ENCODE measurements at places on chromosomes 7 and 10. TPM values are rescaled to one million over a fixed set of nuclear protein-coding genes. Genes with fewer than 3 reads are reported as not detected.

Gene TMEM184A
- 0.33 TPM for total RNA-seq

Gene NEUROG3
- not detected for total RNA-seq

Gene PTER
- 5.3 TPM for total RNA-seq

Gene NSMCE4A
- 40.5 TPM for total RNA-seq

Gene GRM8
- not detected for total RNA-seq

Gene SFRP5
- not detected for total RNA-seq

Gene EN2
- not detected for total RNA-seq

Gene MIOS
- 24.0 TPM for total RNA-seq

Gene STEAP1B
- total RNA-seq, result 37.2 TPM

Gene ODAD2
- total RNA-seq, result 0.98 TPM

Gene ECHDC3
- total RNA-seq, result 1.3 TPM

Gene GPR15LG
- not detected for total RNA-seq

Gene WDFY4
- 1.3 TPM for total RNA-seq

Gene GPR85
- total RNA-seq, result 2.8 TPM

Gene C10orf53
- total RNA-seq, result not detected

Gene GLUD1
- 166 TPM for total RNA-seq

Gene SUFU
- 6.9 TPM for total RNA-seq

Gene RPEL1
- total RNA-seq, result 0.33 TPM

Gene CALHM3
- not detected for total RNA-seq

Gene ST8SIA6
- 8.5 TPM for total RNA-seq

Gene PLAU
- total RNA-seq, result 51.2 TPM

Gene MARVELD1
- 54.4 TPM for total RNA-seq

Gene ANKRD22
- not detected for total RNA-seq

Gene OPN4
- total RNA-seq, result not detected

Gene HYAL4
- total RNA-seq, result 0.86 TPM

Gene WASL
- 19.6 TPM for total RNA-seq

Gene MSS51
- 1.6 TPM for total RNA-seq

Gene PIK3CG
- total RNA-seq, result 17.3 TPM

Gene ZNF438
- 9.8 TPM for total RNA-seq

Gene CHPF2
- total RNA-seq, result 91.5 TPM

Gene PNLIPRP2
- not detected for total RNA-seq

Gene TSC22D4
- total RNA-seq, result 51.3 TPM

Gene CREB5
- total RNA-seq, result 5.9 TPM

Gene PRSS1
- not detected for total RNA-seq

Gene JAKMIP3
- not detected for total RNA-seq

Gene MEIG1
- total RNA-seq, result not detected

Gene FFAR4
- not detected for total RNA-seq

Gene CTBP2
- total RNA-seq, result 99.6 TPM

Gene KIF11
- 13.7 TPM for total RNA-seq

Gene NME8
- total RNA-seq, result not detected

Gene PDE6C
- not detected for total RNA-seq

Gene HABP2
- not detected for total RNA-seq

Gene FXYD4
- total RNA-seq, result not detected

Gene ZNF783
- total RNA-seq, result 6.9 TPM

Gene CFAP70
- 0.29 TPM for total RNA-seq

Gene CABCOCO1
- 0.76 TPM for total RNA-seq
